ENCODE measurements at places on chromosomes 5 and 9.

GRCh38 chr5:150142959-150143349 lies 12.7 kb downstream of the PDGFRB start:
- DNase-seq = no peak

DNA sequence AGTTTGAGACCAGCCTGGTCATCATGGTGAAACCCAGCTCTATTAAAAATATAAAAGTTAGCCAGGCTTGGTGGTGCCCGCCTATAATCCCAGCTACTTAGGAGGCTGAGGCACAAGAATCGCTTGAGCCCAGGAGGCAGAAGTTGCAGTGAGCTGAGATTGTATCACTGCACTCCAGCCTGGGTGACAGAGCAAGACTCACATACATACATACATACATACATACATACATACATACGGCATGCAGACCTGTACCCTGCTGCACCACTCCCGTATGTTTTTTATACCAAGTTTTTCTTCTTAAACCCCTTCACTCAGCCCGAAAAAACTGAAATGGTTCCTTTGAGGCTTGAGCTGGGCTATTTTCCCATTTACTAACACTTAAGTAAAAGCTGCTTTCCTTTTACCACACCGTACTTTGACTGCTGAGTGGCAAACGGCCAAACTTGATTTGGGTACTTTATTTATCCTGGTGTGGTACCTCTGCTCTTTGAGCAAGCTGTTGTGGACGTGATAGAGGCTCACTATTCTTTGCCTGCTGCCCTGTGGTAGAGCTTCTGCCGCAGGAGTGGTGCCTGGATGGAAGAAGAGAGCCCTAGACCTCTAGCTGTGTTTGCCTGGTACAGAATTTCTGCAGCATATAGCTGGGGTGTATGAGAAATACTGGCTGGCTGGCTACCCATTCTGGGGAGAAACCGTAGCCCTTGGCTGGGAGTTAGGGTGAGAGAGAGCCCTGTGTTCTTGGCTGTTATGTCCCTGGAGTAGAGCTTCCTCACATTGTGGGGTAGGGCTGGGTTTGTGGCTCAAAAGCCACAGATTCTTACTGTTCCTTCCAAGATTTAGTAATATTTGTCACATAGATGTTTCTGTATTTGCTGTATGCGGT lies 19.4 kb downstream of the IPO11 start:
- no peak for DNase-seq

DNA sequence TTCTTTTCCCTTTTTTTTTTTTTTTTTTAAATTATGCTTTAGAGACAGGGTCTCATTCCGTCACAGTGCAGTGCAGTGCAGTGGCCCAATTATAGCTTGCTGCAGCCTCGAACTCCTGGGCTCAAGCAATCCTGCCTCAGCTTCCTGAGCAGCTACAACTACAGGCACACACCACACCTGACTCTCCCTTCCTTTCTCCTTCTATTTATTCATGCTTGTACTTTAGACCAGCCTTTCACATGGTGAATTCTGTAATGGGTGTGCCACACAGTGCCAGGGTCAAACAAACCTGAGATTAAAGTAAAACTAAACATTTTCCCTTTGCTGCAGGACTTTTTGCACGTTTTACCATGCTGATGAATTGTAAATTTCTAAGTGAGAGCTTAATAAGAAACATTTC lies 8.0 kb downstream of the SH3RF2 start:
- no peak for DNase-seq

- DNase-seq = no peak
Observed at GRCh38 chr9:135135171-135135928, 47.9 kb downstream of the OLFM1 start.

GRCh38 chr9:94623253-94623652 lies 16.1 kb downstream of the FBP1 start:
- DNase-seq = no peak

DNA sequence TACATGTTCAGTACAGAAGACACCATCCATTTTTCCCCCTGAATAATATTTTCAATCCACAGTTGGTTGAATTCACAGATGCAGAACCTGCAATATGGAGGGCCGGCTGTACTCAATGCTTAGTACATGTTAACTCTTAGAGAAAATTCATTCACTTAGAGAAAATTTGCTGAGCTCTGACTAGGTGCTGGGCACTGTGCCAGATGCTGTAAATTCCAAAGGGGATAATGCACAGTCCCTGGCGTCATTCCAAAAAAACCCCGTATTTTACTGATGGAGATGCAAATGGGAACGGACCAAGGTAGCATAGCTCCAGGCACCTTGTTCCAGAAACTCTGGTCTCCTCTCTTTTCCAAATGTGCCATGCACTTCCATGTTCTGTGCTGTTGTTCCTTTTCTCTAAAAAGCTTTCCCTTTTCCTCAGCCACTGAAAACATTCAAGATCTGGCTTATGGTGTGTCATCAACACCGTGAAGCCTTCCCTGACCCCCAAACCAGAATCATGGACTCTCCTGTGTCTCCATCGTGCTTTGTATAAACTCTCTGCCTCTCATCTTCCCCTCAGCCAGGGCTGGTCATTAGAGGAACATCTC lies 55.7 kb upstream of the COL15A1 start:
- no peak for DNase-seq

GRCh38 chr5:81233080-81233634 lies at the start of gene CKMT2:
CKMT2 (plus strand) TSS chr5:81233322; CDS start chr5:81251133, 17,811 bp downstream.
- DNase-seq = no peak

- no peak for DNase-seq
Observed at GRCh38 chr5:22708770-22709328, 144.3 kb downstream of the CDH12 start.

DNA sequence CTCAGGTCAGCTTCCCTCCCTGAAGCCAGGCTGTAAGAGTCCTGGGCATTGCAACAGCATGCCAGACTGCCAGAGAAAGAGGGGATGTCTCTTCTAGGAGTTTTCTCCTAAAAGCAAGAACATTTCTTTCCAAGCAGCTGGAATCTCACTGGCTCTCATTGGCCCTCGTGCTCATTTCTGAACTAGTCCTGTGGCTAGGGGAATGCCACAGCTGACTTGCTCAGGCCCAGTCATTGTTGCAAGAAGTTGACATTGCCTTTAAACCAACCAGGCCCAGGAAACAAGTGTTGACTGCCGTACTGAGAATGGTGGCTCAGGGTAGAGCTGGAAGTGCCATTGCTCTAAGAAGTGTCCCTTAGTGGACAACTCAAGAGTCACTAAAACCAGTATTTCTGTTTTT lies 15.0 kb upstream of the CEP120 start:
- DNase-seq = no peak

DNA sequence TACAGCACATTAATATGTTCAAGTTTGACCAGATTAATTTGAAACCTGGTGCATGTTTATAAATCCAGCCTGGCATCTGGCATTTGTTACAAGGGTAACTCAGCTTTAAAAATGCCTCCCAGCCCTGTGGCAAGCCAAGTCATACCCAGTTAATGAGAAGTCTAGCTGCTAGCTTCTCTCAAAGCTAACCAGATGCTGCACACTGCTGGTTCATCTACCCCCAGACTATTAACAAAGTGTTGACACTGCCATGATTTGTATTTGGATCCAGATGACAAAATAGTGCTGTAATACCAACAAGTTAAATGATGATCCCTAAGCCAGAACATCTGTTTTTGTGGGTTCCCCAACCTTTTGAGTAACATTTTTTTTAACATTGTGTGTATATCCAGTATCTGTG lies 573.7 kb upstream of the DAB2 start:
- no peak for DNase-seq

DNA sequence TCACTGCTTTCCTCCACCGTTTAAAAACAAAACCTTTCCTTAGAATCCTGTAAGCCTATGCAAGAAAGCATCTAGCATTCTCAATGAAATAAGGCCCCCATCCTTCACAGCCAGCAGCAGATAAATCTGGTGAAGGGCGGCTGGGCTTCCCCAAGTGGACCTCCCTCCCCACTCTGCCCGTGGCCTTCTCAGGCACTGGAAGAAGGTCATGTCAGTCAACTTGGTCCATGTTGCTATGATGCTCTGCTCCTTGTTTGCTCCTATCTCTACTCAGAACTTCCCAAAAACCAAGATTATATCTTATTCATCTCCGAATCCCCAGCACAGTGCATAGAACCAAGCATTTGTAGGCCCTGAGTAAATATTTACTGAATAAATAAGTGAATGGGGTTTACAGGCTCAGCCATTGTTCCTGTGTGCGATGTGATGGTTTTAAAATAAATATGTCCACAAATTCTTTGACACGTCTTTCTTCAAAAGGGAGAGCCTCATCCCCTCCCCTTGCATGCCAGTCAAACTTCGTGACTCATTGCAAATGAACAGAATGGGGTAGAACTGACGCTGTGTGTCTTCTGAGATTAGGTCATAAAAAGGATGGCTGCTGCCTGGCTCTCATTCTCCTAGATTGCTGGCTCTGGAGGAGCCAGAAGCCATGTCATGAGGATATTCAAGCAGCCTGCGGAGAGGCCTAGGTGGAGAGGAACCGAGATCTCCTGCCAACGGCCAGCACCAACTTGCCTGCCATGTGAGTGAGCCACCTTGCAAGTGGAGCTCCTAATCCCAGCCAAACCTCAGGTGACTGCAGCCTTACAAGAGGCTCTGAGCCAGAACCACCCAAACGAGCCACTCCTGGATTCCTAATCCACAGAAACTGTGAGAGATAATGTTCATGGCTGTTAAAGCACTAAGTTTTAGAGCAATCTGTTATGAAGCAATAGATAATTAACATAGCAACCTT lies 70.5 kb downstream of the MED27 start:
- DNase-seq = no peak

DNA sequence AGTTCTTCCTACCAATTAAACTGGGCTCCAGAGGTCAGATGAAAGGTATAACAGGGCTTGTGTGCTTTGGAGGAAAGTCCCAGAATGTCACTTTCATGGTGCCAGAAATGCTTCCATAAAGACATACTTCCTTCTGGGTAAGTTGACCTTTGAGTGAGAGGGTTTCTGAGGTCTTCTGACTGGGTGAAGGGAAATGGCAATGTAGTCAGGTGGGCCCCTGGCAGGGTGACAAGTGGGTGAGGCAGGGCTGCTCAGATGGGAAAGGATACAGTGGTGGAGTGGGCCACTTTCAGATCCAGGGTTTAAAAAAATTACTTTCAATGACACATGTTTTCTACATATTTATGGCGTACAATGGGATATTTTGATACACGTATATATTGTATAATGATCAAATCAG lies 136.5 kb upstream of the PITX1 start:
- no peak for DNase-seq

DNA sequence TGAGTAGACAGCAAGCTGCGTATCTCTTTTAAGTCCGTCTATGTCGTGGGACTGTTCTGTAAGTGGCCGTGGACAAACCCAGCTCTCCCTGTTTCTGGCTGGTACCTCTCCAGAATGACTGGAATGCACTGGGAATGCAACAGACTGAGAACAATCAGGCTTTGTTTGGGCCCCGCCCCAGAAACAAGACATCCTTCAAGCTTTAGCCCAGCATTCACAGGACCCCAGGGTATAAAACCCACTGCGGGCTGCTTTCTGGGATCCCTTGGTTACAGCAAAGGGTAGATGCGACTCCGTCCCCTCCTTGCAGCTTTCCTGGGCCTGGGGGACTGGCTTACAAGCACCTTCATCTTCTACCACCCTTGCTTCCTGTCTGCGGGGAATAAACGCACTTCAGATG lies 45.6 kb upstream of the SPTLC1 start:
- no peak for DNase-seq

GRCh38 chr5:179262126-179262920 lies 82.9 kb downstream of the ADAMTS2 start:
- no peak for DNase-seq

GRCh38 chr5:158786390-158786789 lies 313.3 kb downstream of the EBF1 start:
- DNase-seq = no peak

- no peak for DNase-seq
Observed at GRCh38 chr9:127233550-127233949, 31.0 kb upstream of the GARNL3 start.

DNA sequence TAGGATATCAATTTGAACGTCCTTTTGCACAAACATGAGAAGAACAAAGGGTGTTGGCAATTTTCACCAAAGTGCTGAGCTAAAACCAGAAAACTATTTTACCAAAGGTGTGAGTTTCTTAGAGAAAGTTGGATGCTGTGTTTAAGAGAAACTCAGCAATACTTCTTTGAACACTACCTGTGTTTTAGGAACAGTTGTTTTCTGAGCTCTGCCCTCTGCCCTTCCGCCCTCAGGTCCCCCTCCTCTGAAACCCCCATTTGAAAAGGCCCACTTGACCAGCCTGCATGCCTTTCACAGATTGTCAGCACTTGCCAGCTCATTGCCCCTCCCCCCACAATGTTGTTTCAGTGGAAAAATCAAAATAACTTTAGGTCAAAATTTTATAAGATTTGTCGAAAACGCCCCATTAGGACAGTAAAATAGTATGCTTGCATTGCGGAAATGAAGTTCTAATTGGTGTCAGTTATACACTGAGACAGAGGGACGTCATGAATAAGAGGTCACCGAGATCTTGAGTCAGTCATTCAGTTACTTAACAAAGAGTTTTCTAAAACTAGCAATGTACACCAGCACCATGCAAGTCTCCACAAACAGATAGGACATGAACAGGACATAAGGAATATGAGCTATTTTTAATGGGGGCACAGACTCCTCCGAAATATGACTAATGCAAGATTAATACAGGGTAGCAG lies 61.9 kb upstream of the IL7R start:
- no peak for DNase-seq

- no peak for DNase-seq
Observed at GRCh38 chr5:38299585-38299984, 41.2 kb downstream of the EGFLAM start.

DNA sequence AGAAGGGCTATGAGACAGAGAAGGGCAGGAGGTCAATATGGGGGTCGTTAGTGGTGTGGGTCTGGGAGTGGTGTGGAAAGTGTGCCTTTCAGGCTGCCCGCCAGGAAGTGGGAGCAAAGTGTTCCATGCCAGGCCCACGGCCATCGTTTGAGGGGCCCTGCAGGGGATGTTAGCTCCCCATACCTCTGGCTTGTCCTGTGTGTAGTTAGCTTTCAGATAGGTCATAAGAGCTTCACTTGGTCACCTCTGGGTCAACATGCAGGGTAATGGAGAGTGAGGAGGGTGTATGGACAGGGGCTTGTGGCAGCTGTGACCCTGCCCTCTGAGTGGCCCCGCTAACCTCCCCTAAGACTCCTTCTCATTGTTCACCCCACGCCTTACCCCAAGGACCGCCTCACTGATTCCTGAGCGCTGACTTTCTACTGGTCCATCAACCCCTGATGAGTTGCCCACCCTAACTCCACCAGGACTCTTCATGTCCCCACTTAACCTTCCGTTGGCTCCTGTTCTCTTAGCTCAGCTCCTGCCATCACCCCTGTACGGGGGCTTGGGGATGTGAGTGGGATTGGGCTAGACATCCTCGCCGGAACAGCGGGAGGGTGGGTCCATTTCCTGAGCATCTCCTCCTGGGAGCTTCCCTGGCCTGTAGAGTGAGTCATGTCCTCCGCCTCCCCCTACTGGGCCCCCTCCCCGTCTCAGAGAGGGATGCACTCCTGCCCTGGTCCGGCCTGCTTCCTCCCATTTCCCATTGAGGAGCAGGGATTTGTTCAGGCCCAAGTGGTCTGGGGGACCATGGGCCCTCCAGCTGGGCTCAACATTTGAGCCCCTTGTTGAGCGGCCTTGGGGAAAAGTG lies 125.7 kb downstream of the FGF18 start:
- DNase-seq = no peak

- DNase-seq = no peak
Observed at GRCh38 chr5:140075371-140075770, 32.3 kb upstream of the NRG2 start.

GRCh38 chr9:96025995-96026602 lies 150.6 kb downstream of the ERCC6L2 start:
- DNase-seq = no peak

GRCh38 chr5:15384581-15384980 lies 115.4 kb upstream of the FBXL7 start:
- DNase-seq = no peak
